ENCODE measurements at places on chromosomes 13 and 19.

DNA sequence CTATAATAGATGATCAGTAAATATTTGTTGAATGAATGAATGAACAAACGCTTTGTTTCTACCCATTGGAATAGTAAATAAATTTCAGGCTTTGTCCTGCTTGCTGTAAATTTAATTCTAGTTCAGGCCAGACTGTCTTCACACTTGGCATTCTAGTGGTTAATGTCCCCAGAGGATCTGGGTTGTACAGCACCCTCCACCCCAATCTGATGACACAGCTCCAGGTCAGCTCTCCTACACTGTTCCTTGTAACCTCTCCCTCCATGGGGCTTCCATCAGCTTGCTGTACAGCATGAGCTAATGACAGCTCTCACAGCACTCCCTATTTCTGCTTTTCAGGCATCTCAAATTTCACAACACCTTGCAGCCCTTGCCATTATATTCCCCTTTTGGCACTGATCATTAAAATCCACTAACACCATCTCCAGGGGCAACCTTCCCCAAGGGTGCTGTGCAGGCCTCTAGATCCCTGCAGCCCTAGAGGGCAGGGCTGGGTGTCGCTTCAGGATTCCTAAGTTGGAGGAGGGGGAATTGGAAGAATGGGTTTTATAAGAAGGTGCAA is 12.7 kb upstream of the KL start:
- DNase-seq, result no peak

- DNase-seq, result no peak
Observed at GRCh38 chr19:11361037-11361770, 6.0 kb downstream of the PLPPR2 start.

- DNase-seq, result no peak
Observed at GRCh38 chr13:99980824-99981734, 505 bp upstream of the ZIC2 start.

GRCh38 chr19:9040131-9040530 is 29.9 kb upstream of the MUC16 start:
- no peak for DNase-seq

DNA sequence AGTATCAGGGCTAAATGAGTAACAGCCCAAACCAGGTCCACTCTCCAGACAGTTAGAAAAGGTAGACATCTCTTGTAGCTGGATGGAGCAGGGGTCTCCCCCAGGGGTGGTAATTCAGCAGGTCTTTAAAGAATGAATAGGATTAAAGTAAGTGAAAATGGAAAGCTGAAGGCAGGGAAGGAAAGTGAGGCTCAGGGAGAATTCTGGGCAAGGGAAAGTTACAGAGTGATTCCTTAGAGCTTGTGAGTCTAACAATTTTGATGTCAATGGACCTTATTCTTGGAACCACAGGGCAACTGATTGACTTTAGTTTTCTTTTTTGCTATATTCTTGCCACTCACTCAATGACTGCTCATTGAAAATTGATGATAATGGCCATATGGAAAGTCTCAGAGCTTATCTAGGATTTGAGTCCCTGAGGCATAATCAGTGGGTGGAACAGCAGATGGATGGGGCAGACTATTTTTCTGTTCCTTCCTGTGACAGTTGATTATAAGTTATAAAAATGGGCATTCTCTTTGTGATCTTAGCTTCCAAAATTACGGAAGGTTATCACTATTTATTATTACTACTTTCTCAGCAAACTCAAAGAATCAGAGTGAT is 76.9 kb downstream of the LRCH1 start:
- no peak for DNase-seq

- DNase-seq, result no peak
Observed at GRCh38 chr13:105996391-105997025, 539.0 kb downstream of the EFNB2 start.

DNA sequence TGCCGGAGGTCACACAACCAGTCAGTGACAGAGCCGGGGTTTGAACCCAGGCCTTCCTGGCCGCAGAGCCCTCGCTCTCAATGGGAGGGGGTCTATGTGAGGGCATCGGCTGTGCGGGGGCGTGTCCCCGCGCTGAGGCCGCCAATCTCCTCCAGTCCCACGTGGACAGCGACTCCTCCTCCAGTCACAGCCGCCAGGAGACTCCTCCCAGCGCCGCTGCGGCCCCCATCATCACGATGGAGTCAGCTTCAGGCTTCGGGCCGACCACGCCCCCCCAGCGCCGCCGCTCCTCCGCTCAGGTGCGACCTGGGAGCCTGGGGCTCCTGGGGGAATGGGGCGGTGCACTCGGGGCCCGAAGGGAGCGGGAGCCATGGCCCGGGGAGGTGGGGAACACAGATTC is 6.0 kb downstream of the SPRED3 start:
- DNase-seq, result peak; percentile 23

DNA sequence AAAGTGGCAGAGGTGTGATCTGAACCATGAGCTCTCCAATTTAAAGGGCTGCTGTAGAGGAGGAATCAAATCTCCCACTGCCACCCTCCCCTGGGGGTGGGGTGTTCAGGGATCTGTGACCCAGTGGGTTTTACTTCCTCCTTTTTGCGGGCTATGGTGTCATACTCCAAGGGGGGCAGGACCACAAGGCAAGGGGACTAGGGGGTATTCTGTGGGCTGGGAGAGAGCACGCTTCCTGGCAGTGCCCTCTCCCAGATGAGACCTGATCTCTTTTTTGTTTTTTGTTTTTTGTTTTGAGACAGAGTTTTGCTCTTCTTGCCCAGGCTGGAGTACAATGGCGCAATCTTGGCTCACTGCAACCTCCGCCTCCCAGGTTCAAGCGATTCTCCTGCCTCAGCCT is 10.3 kb downstream of the PLD3 start:
- no peak for DNase-seq

- DNase-seq, result no peak
Observed at GRCh38 chr13:28531077-28531844, 36.3 kb upstream of the FLT1 start.

DNA sequence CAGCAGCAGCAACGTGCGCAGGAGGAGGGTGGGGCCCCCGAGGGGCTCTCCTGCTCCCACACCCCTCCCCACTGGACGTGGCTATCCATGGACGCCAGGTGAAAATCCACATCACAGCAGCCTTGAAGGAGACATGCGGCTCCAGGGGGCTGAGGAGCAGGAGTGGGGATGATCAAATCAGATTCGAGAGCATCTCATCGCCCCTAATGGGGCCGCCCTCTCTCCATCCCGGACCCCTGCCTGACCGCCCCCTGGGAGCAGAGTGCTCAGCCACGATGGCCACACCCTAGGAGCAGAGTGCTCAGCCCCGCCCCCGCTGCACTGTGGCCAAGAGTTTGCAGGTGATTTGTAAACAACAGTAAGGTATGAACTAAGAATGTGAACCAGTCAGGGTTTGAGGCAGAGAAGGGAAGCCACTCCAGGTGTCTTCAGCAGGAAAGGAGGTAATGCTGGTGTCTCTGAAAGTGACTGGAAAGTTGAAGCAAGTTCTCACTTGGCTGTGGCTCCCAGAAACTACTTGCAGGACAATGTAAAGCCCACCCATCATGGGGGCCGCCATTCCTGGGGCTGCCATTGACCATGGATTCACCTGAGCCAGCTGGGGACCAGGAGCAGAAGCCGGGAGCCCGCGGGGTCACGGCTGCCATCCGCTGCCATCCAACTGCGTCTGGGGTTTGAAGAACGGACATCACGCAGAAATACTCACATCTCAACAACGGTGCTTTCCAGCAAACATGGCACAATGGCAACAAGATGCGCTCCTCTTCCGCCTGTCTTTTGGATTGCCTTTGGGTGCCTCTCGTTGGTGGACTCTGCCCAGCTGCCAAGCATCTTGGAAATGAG is 71.8 kb downstream of the SPACA7 start:
- no peak for DNase-seq

DNA sequence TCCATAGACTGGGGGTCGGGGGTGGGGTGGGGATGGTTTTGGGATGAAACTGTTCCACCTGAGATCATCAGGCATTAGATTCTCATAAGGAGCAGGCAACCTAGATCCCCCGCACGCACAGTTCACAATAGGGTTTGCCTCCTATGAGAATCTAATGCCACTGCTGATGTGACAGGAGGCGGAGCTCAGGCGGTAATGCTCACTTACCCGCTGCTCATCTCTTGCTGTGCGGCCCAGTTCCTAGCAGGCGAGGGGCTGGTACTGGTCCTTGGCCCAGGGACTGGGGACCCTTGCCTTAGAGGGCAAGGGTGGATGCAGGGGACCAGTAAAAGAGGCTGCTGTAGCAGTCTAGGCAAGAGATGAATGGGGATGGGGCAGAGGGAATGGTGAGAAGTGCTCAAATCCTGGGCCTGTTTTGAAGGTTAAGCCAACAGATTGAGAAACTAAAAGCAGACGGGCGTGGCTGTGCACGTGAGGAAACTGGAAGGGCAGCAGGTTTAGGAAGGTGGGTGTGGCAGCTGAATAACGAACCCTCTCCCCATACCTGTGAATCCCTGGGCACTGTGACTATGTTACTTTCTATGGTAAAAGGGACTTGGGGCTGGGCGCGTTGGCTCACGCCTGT is 1.5 kb upstream of the ERICH4 start:
- no peak for DNase-seq

- DNase-seq, result no peak
Observed at GRCh38 chr13:112443191-112443994, 67.2 kb downstream of the SPACA7 start.

- no peak for DNase-seq
Observed at GRCh38 chr19:39558624-39559117, 18.7 kb upstream of the EID2 start.

GRCh38 chr19:56333506-56333905 is 18.9 kb upstream of the ZSCAN5A start:
- DNase-seq, result no peak

DNA sequence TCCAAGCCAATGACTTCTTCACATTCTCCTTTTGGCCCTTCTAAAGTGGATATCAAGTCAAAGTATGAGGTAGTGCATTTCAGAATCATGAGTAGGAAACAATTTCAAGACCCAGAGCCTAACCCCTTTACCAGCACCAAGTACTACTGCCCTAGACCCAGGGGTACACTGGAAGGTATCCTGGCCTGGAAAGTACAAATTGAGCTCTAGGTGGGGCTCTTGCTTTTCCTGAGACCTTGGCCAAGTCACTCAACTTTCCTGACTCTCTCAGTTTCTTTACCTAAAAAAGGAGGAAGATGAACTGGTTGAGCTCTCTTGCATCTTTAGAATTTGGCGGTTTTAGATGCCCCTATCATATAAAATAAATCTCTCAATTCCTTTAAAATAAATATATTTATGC is 204.7 kb downstream of the FGF14 start:
- DNase-seq, result no peak

- DNase-seq, result no peak
Observed at GRCh38 chr13:44312834-44313551, 60.6 kb upstream of the SERP2 start.

DNA sequence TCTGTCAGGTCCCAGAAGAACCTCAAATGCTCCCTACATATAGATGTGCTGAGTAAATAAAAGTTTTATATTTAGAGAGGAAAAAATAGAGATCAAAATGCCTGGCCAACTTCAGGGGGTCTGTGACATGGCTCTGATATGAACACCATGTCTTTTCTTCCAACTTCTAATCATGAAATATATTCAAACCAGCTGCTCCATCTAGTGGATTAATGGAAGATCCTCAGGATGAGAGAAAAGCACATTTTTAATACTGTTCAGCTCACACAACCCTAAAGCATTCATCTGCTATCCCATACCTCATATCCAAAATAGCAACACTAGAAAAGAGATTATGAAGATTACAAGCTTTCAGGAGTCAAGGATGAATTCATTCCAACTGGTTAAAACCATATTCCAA is 56.0 kb upstream of the DOCK9 start:
- no peak for DNase-seq

GRCh38 chr13:85543144-85543543 is 256.1 kb downstream of the SLITRK6 start:
- no peak for DNase-seq

DNA sequence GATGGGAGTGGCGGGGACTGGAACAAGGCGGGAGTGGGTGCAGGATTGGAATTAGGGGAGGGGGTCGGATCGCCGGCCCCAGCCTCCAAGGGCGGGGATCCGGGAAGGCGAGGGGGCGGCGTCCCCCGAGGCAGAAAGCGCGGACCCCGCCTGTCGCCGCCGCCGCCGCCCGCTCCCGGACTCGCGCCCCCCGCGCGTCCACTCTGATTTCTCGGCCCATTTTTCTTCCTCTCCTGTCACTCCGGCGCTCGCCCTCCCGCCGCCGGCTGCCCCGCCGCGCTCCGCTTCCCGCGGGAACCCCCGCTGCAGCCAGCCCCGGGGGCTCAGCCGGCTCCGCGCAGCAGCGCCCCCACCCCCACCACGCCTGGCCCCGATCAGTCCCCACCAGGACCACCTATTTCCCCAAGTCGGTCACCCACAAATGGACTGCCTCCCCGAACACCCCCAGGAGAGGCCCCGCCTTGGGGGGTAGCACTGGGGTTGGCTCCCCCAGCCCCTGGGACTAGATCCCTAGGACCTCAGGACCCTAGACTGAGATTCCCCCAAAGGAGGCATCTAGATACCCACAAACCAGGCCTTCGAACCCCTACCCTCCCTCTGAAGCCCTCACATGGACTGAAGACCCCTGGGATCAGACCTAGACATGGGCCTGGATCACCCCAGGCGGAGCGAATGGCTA is 12.6 kb upstream of the ERFL start:
- no peak for DNase-seq

DNA sequence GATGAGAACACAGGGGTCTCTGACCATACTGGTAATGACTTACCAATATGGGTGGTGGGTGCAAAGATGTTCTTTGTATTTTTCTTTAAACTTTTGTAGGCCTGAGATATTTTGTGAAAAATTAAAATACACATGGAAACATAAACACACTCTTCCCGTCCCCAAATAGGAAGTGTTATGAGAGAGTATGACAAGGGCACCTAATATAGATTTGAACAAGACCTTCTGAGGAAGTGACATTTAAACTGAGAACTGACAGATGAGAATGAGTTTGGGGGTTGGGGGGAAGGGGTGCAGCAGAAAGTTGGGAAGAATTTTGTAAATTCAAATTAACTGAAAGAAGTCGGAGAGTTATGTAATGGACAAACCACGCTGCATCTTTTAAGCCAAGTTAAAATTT is 224.2 kb downstream of the RGCC start:
- no peak for DNase-seq

DNA sequence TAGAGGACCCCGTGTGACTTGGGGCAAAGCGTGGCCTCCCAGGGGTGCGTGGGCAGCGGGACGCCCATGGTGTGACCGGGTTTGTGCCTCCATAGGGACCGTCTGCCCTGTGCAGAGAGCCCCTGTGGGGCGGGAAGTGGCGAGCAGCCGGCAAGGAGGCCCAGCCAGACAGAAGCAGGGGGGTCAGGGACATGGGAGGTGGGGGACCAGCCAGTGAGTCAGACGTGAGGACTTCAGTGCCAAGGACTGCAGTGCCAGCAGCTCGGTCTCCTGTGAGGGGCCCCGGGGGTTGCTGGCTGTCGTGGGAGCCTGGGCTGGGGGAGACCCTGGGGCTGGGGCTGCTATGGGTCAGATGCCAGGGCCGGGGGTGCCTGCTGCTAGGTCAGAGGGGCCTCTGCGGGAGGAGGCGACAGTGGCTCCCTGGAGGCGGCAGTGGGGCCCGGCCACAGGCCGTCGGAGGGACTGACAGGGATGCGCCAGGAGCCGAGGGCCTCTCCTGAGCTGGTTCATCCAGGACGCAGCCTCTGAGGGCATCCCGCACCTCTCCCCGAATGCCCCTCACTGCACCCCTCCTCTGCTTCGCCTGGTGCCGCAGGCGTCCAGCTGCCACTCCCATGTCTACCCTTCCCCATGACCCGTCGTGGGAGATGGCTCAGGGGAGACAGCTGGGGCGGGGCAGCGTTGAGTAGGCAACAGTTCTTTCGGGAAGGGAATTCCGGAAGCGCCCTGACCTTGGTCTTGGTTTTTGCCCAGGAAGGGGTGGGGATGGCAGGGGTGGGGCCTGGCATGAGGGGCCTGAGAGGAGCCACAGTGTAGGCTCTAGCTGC is 80.0 kb downstream of the KDM4B start:
- no peak for DNase-seq

- DNase-seq, result no peak
Observed at GRCh38 chr13:51601601-51602565, 17.6 kb downstream of the WDFY2 start.

Data from activated CD4-positive, CD25-positive, alpha-beta regulatory T cell (primary cell).